ENCODE measurements at places on chromosomes 1 and 21.

DNA sequence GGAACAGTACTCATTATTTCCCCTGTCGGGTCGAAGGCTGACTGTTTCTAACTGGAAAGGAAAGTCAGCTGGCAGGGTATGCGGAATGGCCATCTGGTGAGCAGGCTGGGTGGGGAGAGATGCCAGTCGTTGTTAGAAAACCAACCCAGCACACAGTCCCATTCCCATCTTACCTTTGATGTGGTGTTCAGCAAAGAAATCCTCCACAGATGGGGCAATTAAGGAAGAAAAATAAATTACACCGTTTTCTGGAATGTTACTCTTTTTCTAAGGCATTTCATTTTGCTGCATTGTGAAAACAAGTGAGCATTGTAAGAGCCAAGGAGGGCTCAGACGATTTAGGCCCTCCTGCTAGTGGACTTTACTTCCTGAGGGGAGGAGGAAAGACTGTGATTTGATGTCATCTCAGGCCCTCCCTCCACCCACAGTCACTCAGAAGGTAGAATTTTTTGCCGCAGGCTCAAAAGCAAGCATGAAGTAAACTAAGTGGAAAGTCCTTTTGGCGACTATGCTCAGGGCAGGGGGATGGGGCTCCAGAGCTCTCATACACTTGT, at the start of gene SLC16A4:
Gene SLC16A4, minus strand, starts transcription at position 335 of the 554 bp plus-strand sequence. CDS start 1,703 bp downstream, outside the sequence.
- no peak for DNase-seq

DNA sequence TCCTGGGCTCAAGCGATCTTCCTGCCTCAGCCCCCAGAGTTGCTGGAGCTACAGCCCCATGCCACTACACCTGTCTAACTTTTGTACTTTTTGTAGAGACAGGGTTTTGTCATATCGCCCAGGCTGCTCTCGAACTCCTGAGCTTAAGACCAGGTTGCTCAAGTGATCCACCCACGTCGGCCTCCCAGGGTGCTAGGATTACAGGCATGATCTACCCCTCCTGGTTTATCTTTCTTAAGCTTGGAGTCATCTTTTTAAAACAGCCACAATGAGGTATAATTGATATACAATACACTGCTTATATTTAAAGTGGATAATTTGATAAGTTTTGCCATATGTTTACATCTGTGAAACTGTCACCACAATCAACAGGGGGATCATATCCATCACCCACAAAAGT, 25.4 kb upstream of the WDR26 start:
- DNase-seq = no peak

DNA sequence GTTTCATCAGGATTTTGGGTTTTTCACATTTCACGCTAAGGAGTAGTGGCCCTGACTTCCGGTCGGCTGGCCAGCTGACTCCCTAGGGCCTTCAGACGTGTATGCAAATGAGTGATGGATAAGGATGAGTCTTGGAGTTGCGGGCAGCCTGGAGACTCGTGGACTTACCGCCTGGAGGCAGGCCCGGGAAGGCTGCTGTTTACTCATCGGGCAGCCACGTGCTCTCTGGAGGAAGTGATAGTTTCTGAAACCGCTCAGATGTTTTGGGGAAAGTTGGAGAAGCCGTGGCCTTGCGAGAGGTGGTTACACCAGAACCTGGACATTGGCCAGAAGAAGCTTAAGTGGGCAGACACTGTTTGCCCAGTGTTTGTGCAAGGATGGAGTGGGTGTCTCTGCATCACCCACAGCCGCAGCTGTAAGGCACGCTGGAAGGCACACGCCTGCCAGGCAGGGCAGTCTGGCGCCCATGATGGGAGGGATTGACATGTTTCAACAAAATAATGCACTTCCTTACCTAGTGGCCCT, 23.1 kb upstream of the TNFRSF1B start:
- no peak for DNase-seq

DNA sequence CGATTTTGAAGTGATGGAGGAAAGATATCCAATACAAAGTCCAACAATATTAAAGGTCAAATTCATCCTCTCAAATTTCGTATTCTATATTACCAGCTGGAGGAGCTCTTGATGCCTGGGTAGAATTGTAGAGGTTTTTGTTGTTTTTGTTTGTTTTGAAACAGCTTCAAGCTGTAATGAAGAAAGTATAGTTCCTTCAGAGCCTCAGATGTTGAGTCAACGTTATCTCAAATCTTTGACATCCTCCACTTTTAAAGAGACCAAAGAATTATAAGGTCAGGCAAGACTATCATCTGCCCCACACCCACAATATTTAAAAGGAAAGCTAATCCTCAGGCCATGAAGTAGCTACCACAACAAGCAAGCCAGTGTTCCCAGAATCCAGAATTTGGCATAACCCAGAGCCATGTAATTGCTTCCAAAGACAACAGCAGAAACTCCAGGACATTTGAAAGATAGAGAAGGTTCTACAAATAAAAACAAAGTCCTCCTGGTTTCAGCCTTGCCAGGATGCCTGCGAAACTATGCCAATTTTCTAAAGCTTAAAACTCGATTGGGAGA, 24.9 kb downstream of the VAV3 start:
- no peak for DNase-seq

Measured in T47D (cell line).